ENCODE measurements at places on chromosomes 2 and 18.

DNA sequence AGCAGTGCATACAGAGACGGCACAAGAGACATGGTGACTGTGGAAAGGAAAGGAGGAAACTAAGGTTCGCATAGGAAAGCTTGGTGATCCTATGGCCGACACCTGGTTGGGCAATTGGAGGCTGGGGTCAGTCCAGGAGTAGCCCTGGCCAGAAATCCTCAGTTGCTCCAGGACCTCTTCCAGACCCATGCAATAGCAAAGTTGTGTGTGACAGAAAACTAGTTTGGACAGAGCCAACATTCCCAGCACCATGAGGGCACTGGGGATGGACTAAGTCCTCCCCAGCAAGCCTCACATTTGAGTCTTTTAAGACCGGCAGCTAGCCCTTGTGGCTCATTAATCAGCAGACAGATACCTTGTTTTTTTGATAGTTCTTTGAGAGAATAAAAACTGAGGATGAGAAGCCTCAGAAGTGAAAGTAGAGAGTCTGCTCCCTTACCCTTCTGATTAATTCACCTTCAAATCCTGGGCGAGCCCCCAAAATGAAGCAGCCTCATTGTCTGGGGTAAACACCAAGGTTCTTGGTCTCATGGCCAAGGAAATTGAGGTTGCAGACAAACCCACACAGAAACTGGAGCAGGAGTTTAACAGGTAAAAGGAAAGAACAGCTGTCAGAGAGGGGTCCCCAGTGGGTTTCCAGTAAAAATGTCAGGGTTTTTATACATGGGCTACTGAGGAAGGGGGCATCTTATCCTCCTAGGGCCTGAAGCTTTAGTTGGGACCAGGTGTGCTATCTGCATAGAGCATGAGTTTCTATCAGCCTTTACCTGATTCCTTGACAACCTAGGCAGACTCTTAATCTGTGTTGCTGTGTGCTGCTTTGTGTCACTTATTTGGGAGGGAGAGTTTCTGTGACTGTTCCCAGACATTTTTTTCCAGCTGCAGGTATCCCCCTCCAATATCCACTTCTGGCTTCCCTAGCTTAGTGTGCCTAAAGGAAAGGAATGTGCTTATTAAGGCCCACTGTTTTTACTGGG lies 39.1 kb downstream of the STK17B start:
- DNase-seq = no peak

- no peak for DNase-seq
Measured at GRCh38 chr18:76339246-76339620, 155.8 kb downstream of the ZNF516 start.

GRCh38 chr2:146123714-146124113 lies 1603.8 kb upstream of the ZEB2 start:
- no peak for DNase-seq

GRCh38 chr2:48448274-48449061 lies 81.5 kb upstream of the STON1 start:
- DNase-seq = no peak

- DNase-seq = no peak
Measured at GRCh38 chr18:58190842-58191530, 147.0 kb downstream of the NEDD4L start.

DNA sequence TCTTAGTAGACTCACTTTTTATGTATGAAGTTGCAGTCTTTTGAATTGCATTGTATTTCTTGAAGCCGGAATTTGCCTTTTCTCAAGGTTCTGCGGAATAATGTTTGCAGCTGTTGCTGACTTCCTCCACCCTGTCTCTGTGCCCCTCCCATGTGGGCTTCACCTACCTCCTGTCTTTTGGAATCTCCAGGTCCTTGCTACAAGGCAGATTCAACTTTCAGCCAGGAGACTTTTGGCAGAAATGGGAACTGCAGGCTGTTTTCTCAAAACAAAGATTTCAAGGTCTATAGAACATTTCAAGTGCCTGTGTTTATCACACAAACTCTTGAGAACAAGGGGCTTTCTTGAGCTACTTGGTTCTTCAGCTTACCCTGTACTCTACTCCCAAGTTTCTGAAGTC lies 25.6 kb downstream of the ZNF236 start:
- no peak for DNase-seq

DNA sequence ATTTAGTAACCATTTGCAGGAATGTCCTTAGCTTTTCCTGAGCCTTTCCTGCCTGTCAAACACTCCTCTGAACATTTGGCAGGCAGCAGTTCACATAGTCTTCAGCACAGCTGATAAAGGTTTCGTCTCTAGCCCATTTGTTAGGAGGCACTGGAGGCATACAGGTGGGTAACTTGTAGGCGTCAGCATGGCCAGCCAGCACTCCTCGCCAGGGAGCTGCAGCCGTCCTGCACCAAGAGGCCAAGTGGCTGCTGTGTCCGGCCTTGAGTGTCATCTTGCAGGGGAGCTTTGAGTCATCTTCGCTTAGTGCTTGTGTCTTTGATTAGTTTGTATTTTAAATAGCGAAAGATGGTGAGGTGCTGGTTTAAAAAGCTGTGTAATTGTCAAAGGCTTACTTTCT lies 120.3 kb upstream of the NFATC1 start:
- DNase-seq = no peak

GRCh38 chr2:231518771-231519170 lies 11.5 kb downstream of the NMUR1 start:
- no peak for DNase-seq

DNA sequence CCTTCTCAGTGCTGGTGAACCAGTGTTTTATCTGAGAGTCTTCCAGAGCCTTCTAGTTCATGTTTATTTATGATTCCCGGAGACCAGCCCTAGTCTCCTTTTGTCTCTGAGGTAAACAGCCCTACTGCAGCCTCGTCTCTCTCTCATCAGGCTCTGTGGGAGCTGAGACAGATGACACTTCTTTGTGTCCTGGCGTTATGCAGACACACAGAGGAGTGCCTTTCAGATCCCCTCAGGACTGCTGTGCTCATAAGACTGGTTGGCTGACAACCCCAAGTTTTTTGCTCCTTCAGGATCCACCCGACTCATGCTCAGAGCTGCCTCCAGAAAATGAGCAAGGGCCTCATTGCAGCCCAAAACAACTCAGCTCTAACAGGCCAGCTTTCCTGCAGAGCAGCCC lies 523.8 kb upstream of the SPHKAP start:
- no peak for DNase-seq

GRCh38 chr2:218423584-218423983 lies 4.7 kb downstream of the VIL1 start:
- no peak for DNase-seq

- no peak for DNase-seq
Measured at GRCh38 chr18:54607213-54608027, 16.4 kb downstream of the DYNAP start.

Data from NCI-H1092 (cell line).